ENCODE measurements at places on chromosomes 2 and 18.

GRCh38 chr2:29749843-29750242 is 171.5 kb downstream of the ALK start:
- DNase-seq: no peak

- DNase-seq: no peak
Observed at GRCh38 chr2:144288438-144288837, 231.5 kb downstream of the ZEB2 start.

DNA sequence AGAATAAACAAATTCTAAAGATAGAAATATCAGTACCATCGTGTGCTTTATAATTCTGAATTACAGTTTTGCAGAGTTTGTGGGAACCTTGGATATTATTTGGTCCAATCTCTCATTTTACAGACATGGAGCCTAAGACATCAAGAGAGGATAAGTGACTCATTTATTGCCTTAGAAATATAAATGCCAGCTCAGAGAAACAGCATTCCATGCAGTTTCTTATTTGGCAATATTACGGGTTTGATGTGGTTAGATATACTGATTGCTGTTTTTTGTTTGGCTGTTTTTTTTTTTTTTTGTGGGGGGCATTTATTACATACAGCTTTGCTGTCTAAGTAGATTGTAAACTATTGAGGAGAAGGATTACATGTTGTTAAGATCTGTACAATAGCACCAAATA is 1241.1 kb upstream of the LRRTM1 start:
- no peak for DNase-seq

DNA sequence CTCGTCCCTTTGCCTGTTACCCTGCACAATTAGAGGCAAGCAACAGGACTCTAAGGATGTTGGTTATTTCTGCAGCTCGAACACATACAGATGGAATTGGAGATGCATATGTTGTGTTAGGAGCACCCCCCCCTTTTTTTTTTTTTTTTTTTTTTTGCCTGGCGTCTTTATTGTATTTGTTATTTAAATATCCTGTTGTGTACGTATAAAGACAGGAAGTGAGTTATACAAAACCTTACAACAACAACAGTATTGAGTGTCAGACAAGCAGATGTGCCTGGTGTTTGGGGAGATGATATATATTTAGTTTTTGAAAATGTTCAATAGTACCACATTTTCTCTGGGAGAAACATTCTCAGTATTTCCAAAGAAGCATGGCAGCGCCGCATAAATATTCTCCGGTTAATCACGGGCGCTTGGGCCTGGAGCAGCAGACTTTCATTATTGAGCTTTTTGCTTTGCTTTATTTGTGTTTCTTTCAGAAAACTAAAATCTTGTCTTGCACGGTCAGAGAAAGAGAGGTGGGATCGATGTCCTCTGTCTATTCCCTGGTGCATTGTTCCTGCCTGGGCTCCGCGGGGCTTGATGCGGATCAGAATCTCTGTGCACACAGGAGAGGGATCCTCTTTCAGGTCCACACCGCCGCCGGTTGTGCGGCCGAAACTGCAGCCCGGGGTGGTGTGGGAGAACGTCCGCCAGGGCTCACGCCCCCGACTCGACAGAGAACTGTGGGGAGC is 23.2 kb upstream of the ZNF516 start:
- no peak for DNase-seq

GRCh38 chr2:105882341-105882740 is 137.6 kb downstream of the NCK2 start:
- no peak for DNase-seq

DNA sequence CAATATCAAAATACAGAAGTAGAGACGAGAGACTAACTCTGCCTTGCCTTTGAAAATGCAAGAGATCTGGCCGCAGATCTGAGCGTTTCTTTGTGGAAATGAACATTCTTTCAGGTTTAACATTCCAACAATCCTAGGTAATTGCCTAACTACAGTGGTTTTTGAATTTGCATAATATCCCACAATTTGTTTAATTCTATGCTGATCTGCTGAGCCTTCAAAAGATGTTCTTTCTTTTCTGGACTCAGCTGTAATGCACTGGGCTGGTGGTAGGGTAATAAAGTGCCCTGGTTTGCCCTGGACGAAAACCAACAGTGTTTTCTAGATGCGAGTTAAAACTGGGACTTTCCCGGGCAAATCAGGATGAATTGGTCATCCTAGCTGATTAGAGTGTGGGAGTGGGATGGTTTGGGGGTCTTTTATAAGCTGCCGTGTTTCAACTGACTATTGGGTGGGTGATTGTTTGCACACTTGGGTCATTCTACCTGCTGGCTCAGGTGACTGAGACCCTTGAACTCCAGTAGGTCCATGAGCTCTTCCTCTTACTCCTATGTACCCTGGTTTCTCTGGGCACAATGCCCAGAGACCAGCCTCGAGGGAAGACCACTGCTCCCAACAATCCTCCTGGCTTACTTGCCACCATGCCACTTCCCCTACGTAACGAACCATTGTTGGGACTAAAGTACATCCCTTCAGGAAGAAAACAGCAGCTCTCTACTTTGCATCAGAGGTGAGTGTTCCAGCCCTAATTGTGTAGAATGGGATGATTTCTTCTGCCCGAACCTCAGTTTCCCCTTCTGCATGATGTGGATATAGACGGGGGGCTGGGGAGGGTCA is 3.4 kb upstream of the PAX8 start:
- DNase-seq: no peak

GRCh38 chr2:197148401-197148800 is 162.2 kb downstream of the ANKRD44 start:
- no peak for DNase-seq

GRCh38 chr2:17813010-17813741 is 3.1 kb upstream of the MSGN1 start:
- DNase-seq: no peak

- no peak for DNase-seq
Observed at GRCh38 chr2:17426743-17427142, 91.5 kb downstream of the RAD51AP2 start.

GRCh38 chr2:241514553-241514952 is 6.2 kb upstream of the STK25 start:
- no peak for DNase-seq

DNA sequence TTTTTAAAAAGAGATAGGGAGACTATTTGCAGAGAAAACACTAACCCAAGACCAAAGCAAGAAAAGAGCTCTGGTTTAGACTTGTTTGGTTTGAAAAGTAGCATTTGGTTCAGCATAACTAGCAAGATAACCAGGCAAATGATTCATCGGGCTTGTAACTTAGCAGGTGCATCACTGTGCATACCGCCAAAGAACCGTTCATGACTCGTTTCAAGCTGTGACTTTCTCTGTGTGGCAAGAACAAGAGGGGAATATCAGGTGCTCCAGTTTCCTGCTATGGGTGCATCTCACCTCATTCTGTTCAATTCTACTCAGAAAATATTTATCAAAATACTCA is 244.9 kb downstream of the ETAA1 start:
- no peak for DNase-seq

DNA sequence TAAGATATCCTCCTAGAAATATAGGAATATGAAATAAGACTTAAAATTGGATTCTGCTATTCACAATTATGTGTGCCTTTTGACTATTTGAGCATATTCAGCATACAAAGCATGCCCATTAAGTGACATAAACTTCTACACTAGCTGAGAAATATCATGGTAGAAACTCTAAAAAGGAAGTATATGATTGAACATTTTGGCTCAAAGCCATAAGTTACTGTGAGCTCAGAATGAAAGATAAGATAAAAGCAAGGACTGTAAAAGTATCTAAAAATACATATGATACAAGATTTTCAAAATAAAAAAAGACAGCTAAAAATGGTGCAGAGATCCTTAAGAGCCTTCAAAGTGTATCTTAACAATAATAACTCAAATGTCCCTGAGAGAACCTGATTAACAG is 340.5 kb upstream of the SLC39A10 start:
- DNase-seq: no peak
